ENCODE measurements at places on chromosomes 5 and 9.

DNA sequence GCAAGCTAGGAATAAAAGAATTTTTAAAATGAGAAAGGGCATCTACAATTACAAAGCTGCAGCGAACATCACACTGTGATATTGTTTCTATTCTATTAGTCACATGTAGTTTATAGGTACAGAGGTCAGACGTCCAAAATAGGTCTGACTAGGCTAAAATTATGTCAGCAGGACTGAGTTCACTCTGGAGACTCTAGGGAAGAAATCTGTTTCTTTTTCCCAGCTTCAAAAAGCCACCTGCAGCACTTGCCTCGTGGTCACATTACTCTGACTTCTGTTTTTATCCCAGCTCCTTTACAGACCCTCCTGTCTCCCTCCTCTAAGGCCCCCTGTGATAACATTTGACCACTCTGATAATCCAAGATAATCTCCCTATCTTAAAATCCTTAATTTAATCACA is 5.1 kb upstream of the CKS2 start:
- DNase-seq = no peak

DNA sequence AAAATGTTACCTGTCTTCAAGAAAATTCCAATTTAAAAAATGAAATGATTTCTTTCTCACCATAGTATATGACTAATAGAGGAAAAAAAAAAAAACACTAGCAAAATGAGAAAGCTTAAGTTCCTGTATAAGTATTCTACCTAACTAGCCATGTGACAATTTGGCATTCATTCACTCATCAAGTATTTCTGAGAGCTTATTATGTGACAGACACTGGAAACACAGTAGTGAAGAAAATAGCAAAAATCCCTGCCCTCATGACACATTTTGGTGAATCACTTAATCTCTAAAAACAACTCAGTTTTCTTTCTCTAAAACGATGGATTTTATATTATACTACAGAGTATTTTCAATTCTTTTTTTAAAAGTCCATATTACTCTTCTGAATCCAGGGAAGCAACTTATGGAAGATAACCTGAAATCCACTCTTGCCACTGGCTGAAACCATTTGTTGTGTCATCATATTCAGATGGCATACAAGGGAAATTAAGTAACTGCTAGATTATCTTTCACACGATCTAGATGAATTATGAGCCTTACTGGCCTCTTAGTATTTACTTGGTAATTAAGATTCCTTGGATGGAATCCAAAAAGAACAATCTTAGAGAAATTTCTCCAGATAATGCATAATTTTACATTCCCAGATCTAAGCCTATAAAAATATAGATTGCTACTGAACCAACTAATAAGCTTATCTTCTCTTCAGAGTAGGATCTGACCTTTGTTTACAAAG is 5.5 kb downstream of the PTBP3 start:
- no peak for DNase-seq

DNA sequence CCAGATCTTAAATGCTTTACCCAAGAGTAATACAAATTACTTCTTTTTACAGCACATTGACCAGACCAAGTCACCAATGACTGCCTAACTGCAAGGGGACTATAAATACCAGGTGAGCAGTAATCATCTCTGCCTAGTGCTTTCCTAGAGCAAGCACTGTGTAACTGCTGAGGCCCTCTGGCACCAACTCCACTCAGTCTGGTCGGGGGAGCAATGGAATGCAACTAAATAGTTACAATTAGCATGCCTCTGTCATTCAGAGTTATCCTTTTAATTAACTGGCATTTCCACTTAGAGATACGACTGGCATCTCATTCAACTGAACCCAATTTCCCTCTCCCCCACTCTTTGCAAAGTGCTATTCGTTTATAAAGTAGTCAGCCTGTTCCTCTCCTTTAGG is 1309.1 kb upstream of the DMAC1 start:
- peak; percentile 20 for DNase-seq

- no peak for DNase-seq
Observed at GRCh38 chr9:135580664-135581380, 19.3 kb downstream of the PAEP start.

GRCh38 chr5:177029498-177029897 is 7.0 kb downstream of the ZNF346 start:
- DNase-seq = no peak

DNA sequence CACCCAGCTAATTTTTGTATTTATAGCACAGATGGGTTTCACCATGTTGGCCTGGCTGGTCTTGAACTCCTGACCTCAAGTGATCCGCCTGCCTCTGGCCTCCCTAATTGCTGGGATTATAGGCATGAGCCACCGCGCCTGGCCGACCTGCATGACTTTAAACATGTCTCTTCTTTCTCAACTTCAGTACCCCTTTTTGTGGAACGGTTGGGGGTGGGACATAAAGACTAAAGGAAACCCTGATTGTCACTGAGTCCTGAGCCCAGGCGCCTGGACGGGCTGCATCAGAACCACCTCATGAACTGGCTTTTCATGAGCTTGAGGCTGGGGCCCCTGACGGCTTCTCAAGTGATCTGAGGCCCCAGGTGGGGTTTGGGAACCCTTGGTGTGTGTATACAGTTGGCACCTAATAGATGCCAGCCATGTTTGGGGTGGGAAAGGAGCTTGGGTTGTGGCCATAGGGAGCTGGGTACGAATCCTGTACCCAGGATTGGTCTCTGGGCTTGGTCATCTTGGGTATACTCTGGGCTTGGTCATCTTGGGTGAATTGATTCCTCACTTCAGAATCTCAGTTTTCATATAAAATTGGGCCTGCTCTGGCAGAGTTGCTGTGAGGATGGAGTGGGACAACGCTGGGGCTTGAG is 2.2 kb downstream of the GRK6 start:
- no peak for DNase-seq

- peak; percentile 11 for DNase-seq
Observed at GRCh38 chr5:41708604-41708940, 161.7 kb downstream of the OXCT1 start.

DNA sequence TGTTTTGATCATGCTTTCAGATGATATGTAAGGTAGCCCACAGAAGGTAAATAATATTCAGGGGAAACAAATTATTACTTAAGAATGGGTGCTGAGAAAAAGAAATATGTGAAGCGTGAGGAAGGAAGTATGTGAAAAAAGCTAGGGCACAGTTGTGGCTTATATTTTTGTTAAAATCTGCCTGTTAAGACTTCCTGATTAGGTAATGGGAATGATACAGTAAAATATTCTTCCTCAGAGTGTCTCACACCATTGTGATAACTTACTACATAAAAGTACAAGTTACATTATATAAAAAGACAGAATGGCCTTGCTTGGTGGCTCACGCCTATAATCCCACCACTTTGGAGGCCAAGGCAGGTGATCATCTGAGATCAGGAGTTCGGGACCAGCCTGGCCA is 18.7 kb upstream of the PARP8 start:
- DNase-seq = no peak

- DNase-seq = no peak
Observed at GRCh38 chr5:164186550-164186949, 681.1 kb downstream of the MAT2B start.

- no peak for DNase-seq
Observed at GRCh38 chr9:83628540-83628939, 5.6 kb downstream of the IDNK start.

DNA sequence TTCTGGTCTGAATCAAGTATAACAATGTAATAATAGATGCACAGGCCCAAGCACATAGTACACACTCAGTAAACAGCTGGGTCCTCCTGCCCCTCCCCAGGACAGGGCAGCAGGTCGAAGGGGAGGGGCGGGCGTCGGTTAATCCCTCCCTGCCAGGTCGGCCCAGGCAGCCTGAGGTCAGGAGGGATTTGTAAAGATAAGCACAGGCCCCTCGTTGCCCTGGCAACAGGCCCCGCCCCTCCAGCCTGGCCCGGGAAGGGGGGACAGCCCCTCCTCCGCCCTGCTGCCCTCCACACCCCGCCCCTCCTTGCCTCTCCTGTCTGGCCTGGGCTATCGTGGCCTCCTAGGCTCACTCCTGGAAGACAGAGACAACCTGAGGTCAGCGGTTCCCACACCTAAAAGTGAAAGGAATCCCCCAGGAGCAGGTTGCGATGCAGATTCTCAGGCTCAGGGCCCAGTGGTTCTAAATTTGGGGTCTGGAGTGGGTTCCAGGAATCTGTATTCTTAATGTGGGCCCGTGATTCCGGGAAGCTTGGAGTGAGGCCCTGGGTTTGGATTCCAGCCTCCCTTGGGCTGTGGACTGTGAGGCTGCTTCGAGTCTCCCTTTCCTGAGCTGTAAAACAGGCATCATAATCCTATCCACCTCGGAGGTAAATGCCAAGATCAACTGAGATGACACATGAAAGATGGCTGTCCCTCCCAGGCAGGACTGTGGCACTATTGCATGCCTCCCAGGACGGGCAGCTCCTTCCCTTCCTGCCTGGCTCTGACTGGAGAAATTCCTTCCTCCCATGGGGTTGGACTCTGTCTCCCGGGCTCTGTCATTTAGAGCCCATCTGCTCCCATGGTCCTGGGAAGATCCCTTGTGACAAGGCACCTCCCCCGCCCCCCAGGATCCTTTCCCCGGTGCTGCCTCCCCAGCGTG is 4.4 kb downstream of the CRB2 start:
- peak; percentile 98 for DNase-seq

GRCh38 chr5:67795781-67796477 is 419.6 kb upstream of the PIK3R1 start:
- DNase-seq = no peak

- DNase-seq = no peak
Observed at GRCh38 chr5:17157916-17158529, 59.4 kb upstream of the BASP1 start.

DNA sequence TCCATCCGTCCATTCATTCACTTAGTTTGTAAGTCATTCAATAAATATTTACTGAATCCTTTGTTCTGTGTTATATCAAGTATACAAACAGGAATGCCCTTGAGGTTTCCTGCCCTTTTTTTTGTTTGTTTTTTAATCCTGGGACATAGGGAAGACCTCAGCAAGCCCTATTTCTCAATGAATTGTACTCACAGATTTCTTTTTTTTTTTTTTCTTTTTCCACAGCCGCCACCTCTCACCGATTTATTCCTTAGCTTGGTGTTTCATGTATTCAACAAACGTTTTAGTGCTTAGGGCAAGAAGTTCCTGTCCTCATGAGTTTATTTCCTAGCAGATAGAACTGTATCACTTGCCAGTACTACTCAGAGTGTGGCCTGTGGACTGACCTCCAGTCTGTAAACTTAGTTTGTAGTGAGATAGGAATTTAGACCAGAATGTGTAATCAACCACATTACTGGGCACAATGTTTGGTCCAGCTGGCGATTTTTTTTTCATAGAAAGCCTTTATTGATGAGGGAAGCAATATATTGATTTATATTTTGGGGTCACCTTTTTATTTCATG is 35.4 kb upstream of the C5orf47 start:
- DNase-seq = no peak

GRCh38 chr9:10855847-10856246 is 243.0 kb upstream of the PTPRD start:
- no peak for DNase-seq

- no peak for DNase-seq
Observed at GRCh38 chr5:6711409-6712141, 1.7 kb upstream of the TENT4A start.

- no peak for DNase-seq
Observed at GRCh38 chr9:81534138-81534875, 155.0 kb downstream of the TLE1 start.

- no peak for DNase-seq
Observed at GRCh38 chr5:125536095-125536494, 789.7 kb upstream of the ZNF608 start.

GRCh38 chr5:78614816-78615215 is 33.8 kb downstream of the LHFPL2 start:
- DNase-seq = no peak

DNA sequence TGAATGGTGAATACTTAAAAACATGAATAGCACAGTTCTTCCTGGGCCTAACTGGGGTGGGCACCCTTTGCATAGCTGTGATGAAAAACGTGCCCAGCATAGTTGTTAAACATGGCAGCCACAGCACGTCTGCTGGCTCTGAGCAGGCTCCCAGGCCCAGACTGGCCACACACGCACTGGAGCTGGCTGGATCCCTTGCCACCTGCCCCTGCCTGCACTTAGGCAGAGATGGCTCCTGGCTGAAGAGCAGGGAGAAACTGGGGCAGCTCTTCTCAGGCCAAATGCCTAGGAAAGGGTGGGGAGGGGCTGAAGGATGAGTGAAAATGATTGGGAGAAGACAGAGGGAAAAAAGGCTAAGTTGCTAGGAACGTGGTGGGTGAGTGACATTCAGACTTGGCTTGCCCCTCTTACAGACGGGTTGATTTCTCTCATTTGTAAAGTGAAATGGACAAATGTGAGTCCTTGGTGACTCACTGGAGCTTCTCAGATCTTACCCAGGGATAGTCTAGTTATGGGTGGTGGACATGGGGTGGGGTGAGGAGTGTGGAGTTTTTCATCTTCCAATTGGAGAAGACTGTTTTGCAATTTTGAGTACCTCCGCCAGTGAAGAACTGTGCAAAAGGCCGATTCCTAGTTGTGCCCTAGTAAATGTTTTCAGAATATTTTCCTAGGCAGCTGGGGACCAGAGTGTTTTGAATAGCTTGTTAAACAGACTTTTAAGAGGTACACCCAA is 42.4 kb downstream of the TRIO start:
- DNase-seq = no peak

GRCh38 chr9:35357116-35357515 is 132.8 kb upstream of the RUSC2 start:
- no peak for DNase-seq

GRCh38 chr5:79773612-79774011 is 84.0 kb downstream of the CMYA5 start:
- no peak for DNase-seq

GRCh38 chr9:86352440-86353077 is 1.7 kb downstream of the TUT7 start:
- no peak for DNase-seq

DNA sequence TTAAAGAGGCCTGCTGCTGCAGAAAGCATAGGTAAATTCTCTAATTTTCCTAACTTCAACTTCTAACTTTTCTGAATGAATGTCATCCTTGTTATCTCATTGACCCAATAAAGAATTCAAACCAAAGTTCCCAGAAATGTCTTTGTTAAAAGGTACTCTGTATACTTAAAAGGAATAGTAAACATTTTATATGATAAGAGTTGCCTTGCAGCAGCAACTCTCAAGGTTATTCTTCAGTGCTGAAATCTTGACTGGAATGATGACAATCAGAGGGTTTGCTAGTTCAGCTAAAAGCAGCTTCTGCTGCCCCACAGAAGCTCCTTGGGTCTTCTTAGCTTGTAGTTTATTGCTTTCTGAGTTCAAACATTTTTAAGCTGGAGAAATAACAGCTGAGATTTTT is 28.3 kb downstream of the FGF10 start:
- no peak for DNase-seq

GRCh38 chr9:125356032-125356431 is 94.4 kb downstream of the GAPVD1 start:
- DNase-seq = no peak

DNA sequence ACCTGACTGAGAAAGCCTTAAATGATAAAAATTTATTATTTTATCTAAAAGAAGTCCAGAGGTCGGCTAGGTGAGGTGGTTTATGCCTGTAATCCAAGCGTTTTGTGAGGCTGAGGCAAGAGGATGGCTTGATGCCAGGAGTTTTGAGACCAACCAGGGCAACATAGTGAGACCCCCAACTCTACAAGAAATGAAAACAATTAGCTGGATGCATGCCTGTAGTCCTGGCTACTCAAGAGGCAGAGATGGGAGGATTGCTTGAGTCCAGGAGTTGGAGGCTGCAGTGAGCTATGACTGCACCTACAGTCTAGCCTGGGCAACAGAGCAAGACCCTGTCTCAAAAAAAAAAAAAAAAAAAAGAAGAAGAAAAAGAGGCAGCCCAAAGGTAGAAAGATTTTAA is 179.9 kb upstream of the KIF2A start:
- no peak for DNase-seq

GRCh38 chr5:80474929-80475328 is 13.0 kb upstream of the FAM151B start:
- DNase-seq = no peak

Data from WTC11 (cell line).